Activated naive CD4-positive, alpha-beta T cell treated with anti-CD3 and anti-CD28 coated beads, Interleukin-2, amount 50 U/mL, for 72 hours (primary cell): ENCODE measurements at places on chromosomes 6 and 20. TPM values are rescaled to one million over a fixed set of nuclear protein-coding genes. Genes with fewer than 3 reads are reported as not detected.

DNA sequence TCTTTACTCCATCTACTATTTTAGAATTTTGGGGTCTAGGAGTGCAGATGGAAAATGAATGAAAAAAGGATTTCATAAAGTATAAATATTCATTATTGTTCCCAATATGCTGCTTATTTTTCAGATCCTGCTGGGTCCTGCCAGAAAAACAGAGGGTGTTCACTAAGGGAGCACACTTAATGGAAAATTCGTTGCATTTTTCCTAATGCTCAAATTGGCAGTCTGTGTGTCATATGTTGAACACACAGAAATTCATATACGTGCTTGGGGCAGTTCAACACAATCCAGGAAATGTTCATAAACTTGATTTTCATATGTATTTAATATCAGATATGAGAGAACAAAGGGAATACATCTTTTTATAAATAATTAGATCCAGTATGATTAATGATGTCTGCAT, 1019.4 kb downstream of the EPHA7 start:
- DNase-seq = no peak

GRCh38 chr6:10801224-10801848, 37.0 kb downstream of the MAK start:
- DNase-seq = no peak

DNA sequence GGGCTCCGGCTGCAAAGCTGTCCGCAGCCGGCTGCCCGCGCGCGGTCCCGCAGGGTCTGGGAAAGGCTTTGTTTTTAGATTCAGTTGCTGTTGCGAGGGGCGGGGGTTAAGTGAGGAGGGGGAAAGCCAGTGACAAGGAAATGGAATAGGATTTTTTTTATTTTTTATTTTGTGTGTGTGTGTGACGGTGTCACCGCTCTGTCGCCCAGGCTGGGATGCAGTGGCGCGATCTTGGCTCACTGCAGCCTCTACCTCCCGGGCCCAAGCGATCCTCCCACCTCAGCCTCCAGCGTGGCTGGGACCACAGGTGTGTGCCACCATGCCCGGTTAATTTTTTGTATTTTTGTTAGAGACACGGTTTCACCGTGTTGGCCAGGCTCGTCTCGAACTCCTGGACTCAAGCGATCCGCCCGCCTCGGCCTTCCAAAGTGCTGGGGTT, 615 bp upstream of the UBE2J1 start:
- no peak for DNase-seq

- no peak for DNase-seq
Measured at GRCh38 chr20:23873370-23874015, 6.1 kb downstream of the CST5 start.

- no peak for DNase-seq
Measured at GRCh38 chr6:161440299-161440698, 166.4 kb upstream of the AGPAT4 start.

DNA sequence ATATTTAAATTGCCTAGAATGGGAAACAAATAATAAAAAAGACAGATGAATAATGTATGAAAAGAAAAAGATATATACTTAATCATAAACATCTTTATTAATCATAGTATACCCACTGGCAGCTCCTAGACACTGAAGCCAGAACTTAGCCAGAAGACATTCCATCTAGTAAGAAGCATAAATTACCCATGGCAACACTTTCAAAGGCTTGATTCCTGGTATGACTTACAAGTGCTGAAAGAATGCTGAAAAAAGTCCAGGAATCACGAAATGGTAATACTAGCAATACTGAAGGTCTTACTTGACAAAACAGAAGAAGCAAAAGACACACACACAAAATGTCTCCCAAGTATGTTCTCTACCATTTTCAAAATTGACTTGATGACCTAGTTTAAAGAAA, 38.0 kb downstream of the RWDD2A start:
- no peak for DNase-seq

GRCh38 chr20:56411759-56412472, at the start of gene CASS4:
Gene CASS4 (plus strand): TSS chr20:56412260. CDS start chr20:56412459, 199 bp downstream.
- no peak for DNase-seq

DNA sequence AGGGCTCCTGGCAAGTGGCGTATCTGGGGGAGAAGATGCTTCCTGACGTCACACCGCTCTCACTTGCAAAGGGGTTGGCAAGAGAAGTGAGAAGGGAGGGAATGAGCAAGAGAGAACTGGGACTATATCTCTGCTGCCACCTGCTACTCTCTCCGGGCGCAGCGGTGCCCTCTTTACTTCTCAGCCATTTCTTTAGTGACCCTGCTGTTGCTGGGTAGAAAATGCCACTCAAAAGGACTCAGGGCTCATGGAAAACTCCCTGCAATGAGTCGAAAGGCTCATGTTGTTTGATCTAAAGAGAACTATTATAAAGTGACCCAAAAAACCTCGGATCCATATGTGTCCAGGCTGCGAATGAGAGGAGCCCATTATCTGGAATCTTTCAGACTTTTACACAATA, 401.8 kb downstream of the SAMD5 start:
- no peak for DNase-seq

GRCh38 chr6:31158863-31159855, 770 bp downstream of the TCF19 start:
- DNase-seq = no peak

- DNase-seq = no peak
Measured at GRCh38 chr6:22821664-22822320, 252.4 kb downstream of the HDGFL1 start.

DNA sequence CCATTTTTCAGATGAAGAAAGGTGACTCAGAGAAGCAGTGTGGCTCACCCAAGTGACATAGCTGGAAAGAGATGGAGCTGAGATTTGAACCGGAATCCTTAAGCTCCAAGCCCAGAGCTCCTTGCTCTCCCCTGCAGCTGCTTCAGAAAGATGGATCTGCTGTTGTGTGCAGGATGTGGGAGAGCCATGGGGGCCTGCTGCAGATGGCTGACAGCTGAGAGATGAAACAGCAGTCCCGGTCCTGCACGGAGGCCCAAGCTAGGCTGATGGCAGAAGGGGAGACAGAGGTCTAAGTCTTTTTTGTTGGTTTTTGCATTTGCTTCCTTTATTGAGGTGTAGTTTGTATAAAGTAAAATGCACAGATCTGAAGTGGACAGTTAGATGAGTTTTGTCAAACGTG, 69.8 kb upstream of the FOXP4 start:
- no peak for DNase-seq

DNA sequence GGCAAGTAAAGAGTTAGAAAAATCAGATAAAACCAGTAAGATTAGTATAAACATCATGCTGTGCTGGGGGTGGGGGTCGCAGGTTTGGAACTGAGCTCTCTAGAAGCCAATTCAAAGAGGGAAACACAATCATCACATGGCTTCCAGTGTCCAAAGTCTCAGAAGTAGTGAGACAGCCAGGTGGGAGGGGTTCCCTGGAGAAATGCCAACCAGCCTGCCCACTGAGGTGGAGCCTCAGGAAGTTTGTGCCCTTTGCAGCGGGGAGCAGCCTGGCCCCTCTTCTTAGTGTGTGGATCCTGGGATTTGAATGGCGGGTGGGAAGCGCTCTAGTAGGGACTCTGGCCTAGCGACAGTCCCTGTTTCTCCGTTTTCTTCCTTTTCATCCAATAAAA, 21.4 kb downstream of the C6orf15 start:
- DNase-seq = no peak

GRCh38 chr6:86357877-86358276, 579.5 kb upstream of the HTR1E start:
- DNase-seq = no peak

DNA sequence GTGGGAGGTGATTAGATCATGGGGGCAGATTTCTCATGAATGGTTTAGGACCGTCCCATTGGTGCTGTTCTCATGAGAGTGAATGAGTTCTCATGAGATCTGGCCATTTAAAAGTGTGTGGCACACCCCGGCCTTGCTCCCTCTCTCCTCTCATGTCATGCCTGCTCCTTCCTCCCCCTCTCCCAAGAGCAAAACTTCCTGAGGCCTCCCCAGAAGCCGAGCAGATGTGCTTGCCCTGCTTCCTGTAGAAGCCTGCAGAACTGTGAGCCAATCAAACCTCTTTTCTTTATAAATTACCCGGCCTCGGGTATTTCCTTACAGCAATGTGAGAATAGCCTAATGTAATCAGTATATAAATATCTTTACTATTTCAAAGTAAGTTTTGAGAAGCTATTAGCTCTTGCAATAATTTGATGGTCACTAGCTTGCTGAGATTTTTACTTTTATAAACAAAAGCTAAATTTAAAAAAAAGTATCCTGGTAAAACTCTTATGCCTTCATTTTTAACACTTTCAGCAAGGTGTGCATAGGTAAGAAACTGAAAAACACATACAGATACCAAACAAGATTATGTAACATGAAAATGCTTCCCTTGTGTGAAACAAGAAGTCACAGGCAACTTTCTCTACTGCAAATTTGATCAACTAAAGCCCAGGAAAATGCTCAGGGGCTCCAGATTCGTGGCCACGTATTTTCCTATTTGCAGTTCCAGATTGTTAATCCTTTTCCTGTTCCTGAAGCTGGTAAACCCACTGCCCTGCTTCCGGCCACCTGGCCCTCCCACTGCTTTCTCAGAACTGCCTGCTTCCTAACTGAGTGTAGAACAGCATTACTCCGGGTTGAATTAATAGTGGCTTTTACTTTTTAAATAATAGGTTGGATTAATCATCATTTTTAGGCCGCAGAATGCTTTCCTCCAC, 395.1 kb upstream of the CNR1 start:
- DNase-seq = no peak

FAXC gene
- not detected for total RNA-seq

C6orf136 gene
- total RNA-seq = 81.5 TPM

CTCFL gene
- total RNA-seq = not detected

PNPLA1 gene
- total RNA-seq = not detected

STX16 gene
- total RNA-seq = 130 TPM

BMP2 gene
- not detected for total RNA-seq

FAM83B gene
- total RNA-seq = not detected
